Stimulated activated CD4-positive, alpha-beta T cell treated with anti-CD3 and anti-CD28 coated beads, Interleukin-1b, Interleukin-23, amount 100 ng/mL, for 1 hour (primary cell): ENCODE measurements at places on chromosomes 1 and 21.

GRCh38 chr1:22920734-22921451, 51.8 kb downstream of the LACTBL1 start:
- DNase-seq: no peak

DNA sequence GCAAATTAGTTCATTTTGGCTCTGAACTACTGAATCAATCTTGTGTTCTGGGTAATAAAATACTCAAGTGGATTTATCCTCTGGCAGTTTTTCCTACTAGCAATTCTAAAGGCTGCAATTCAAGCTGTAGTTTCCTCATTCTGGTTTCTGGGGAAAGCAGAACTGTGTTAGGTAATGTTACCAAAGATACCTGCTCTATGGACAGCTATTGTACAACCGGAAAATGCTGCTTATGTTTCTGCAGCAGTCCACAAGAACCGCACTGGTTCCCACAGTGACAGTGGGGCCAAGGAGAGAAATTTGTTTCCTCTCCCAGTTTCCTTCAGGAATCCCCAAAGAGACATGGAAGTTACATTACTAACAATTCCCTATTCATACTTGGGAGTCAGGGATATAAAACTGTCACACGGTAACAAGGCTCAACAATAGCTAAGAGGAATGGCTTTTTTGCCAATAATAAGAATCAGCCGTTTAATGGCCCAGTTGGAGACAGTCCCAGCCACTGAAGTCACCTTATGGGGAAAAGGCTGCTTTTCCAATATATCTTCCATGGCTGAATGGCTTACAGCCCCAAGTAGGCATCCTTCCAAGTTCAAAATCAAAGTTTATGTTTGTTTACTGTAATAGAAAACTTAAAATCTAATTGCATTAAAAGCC, 52.6 kb downstream of the PCNX2 start:
- no peak for DNase-seq

GRCh38 chr1:155952505-155952890, 11.1 kb downstream of the RXFP4 start:
- no peak for DNase-seq

GRCh38 chr1:199057322-199057721, 418.5 kb downstream of the PTPRC start:
- no peak for DNase-seq

GRCh38 chr1:34083974-34084373, 81.1 kb downstream of the CSMD2 start:
- no peak for DNase-seq

- no peak for DNase-seq
These were observed 6.3 kb upstream of the KYAT3 start for GRCh38 chr1:88998716-88999115.

DNA sequence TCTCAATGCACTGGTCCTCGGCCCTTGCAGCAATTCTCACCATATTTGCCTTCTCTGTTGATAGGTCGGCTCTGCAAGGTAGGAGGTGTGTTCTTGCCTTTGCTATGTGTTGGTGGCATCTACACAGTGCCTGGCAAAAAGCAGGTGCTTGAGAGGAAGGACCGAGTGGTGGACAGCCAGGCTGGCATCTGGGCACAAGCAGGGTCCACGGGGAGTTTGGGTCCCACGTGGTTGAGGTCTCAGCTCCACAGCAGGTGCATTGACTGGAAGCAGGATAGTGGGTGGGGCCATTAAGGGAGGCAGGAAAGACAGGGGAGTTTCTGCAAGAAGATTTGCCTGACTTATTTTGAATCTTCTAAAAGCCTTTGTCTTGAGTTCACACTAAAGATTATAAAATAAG, 81.2 kb upstream of the WNT4 start:
- DNase-seq: no peak

- no peak for DNase-seq
These were observed 13.9 kb downstream of the BTBD8 start for GRCh38 chr1:92094090-92094489.

DNA sequence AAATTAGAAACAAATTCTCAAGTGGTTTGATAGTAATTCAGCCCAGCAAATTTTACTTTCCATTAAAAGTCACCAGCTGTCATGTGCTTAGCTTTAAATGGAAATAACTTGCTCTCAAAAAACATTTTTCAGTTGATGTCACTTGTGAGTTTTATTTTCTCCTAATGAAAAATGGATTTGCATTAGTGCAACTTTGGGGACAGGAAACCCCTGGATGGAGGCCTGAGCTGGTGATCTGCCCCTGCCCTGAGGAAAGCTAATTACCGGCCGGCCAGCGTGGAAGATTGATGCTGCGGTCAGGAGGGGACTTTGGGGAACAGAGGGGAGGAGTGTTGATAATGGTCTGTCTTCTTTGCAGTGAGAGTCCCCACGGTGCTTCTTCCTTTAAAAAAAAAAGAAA, 66.8 kb upstream of the ANGPTL1 start:
- DNase-seq: no peak

DNA sequence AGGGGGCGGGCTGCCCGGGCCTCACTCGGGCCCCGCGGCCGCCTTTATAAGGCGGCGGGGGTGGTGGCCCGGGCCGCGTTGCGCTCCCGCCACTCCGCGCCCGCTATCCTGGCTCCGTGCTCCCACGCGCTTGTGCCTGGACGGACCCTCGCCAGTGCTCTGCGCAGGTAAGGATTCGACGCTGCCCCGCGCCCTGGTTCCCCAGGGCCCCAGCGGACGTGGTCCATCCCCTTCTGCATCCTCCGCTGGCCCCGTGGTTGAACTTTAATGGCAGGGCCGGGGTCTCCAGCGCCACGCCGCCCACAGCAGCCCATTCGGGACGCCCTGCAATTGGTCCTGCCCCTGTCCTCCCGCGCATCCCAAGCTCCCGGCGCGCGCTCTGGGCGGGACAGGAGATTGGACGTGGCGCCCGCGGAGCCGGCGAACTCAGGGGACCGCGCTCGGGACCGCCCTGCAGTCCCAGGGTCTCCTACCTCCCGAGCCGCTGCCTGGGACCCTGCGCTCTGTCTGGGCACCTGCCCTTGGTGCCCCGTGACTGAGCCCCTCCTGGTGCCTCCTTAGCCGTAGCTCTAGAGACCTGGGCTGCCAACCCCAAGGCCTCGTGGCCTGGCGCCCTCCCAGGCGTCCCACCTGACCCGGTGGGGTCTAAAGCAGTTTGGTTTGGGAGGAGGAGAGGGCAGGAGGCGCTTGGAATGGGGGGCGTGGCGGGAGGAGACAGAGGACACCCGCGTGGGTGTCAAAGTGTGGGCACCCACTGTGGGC, at the start of gene ALPL:
ALPL (plus strand) TSS at position 73 of the 762 bp plus-strand sequence. CDS start 44,659 bp downstream, outside the sequence.
- no peak for DNase-seq

DNA sequence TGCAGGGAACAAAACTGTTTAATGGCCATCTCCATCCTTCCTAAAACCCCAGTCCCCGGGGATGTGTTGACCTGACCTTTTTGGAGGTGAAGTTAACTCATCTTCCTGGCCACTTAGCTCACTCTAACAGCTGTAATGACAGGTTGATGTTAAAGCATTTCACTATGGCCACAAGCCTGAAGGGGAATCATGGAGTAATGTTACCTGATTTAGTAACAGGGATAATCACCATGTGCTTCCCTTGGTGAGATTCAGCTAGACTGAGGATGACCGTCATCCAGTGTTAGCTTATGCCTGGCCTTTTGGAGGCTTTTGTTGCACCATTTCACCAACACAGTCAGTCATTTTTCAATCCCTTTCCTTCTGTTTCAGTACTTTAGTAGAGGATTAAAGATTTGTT, 64.3 kb upstream of the RAVER2 start:
- DNase-seq: no peak

DNA sequence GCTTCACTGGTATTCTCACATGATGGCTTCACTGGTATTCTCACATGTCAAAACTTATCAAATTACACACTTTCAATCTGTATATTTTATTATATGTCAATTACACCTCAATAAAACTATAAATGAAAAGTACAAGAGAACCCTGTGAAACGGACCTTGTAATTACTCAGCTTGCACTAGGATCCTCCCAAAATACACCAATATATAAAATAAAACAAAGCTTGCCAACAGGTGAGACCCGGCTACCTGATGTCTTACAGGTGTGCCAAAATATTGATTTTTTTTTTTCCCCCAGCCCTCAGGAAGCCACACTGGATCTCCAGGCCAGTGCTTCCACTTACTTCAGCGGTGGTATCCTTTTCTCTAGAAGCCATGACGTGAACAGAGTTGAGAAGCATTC, 22.9 kb downstream of the PIK3C2B start:
- no peak for DNase-seq

GRCh38 chr1:229278120-229278741, 7.3 kb downstream of the RAB4A start:
- no peak for DNase-seq

- no peak for DNase-seq
These were observed 336.4 kb upstream of the FMN2 start for GRCh38 chr1:239755107-239755912.

DNA sequence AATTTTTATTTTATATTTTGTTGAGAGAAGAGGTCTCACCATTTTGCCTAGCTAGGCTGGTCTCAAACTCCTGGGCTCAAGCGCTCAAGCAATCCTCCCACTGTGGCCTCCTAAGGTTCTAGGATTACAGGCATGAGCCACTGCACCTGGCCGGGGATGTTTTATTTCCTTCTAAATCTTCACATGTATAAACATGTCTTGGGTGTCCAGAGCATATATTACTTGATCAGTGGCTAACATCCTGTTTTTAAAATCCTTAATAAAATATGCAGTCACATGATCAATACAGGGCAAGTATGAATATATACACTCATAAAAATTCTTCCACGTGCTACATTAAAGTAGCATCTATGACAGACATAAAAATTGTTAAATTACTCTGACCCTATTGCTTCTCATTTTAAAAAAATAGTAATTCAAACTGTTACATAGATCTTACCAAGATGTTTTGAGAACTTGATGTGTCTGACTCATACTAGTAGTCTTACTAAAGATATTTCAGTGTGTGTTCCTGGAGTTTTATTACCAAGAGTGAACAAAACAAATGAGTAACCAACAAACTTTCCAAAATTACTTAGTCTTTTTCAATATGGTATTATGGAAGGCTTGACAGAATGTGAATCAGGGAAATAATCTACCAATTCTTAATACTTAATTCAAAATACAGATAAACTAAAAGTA, 222.5 kb downstream of the SLC45A1 start:
- DNase-seq: no peak

- DNase-seq: no peak
These were observed 42.1 kb downstream of the YARS1 start for GRCh38 chr1:32774950-32775634.

GRCh38 chr1:186849271-186849671, 20.5 kb downstream of the PLA2G4A start:
- DNase-seq: no peak

DNA sequence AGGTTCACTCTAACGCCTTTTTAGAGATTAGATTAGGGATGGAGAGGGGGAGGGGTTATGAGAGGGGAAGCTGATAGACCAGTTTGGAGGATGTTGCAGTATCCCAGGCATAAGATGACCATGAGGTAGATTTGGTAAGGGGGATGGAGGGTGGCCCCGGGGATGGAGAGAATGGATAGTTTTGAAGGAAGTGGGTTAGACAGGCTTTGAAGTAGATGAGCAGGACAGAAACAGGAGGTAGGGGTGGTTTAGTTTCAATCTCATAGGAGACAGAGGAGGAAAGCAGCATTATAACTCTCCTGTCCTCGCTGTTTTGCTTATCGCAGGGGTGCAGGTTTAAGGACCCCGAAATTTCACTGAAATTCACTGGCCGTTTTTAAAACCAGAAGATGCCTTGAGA, 11.8 kb downstream of the UBIAD1 start:
- no peak for DNase-seq

GRCh38 chr1:106278716-106279115, 777.8 kb upstream of the PRMT6 start:
- DNase-seq: no peak

- no peak for DNase-seq
These were observed 30.0 kb downstream of the WNT3A start for GRCh38 chr1:228036701-228037231.

DNA sequence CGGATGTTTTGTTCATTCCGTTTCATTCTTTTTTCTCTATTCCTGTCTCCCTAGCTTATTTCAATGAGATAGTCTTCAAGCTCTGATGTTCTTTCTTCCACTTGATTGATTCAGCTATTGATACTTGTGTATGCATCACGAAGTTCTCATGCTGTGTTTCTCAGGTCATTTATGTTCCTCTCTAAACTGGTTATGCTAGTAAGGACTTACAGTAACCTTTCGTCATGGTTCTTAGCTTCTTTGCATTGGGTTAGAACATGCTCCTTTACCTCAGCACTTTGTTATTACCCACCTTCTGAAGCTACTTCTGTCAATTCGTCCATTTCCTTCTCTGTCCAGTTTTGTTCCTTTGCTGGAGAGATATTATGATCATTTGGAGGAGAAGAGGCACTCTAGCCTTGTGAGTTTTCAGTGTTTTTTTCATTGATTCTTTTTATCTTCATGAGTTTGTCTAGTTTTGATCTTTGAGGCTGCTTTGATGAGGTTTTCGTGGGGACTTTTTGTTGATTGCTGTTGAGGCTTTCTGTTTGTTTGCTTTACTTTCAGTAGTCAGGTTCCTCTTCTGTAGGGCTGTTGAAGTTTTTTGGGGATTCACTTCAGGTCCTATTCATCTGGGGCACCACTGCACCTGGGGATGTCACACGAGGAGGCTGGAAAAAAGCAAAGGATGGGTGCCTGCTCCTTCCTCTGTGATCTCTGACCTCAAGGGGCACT, 496.9 kb upstream of the LRRC7 start:
- no peak for DNase-seq

- no peak for DNase-seq
These were observed 2.0 kb downstream of the ASCL5 start for GRCh38 chr1:201125019-201125418.

- DNase-seq: no peak
These were observed 5.6 kb upstream of the SLC2A5 start for GRCh38 chr1:9075022-9075421.

- no peak for DNase-seq
These were observed 8.1 kb downstream of the KAZN start for GRCh38 chr1:14606632-14607031.

GRCh38 chr1:59072583-59072947, 224.3 kb upstream of the FGGY start:
- no peak for DNase-seq

GRCh38 chr21:45544449-45545235, 2.4 kb upstream of the SLC19A1 start:
- no peak for DNase-seq

DNA sequence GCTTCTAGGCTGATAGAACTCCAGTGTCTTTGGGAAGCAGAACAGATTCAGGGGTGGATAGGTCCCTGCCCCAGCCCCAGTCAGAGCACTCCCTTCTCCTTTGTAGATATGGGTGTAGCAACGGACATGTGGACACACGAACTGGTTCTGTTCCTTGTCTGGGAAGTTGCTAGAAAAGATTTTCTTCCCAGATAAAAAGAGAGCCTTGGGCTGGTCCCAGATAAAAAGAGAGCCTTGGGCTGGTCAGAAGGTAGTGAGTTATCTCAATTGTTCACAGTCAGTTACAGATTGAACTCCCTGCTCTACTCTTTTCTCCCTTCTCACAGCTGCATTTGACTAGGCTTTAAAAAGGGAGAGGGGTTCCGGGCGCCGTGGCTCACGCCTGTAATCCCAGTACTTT, 7.4 kb upstream of the EFNA1 start:
- no peak for DNase-seq

GRCh38 chr1:91499904-91500755, 521 bp upstream of the CDC7 start:
- DNase-seq: no peak

GRCh38 chr1:35509558-35509957, 47.6 kb downstream of the KIAA0319L start:
- DNase-seq: no peak

- no peak for DNase-seq
These were observed 853.8 kb downstream of the USP25 start for GRCh38 chr21:16583556-16583955.

GRCh38 chr1:224564454-224565084, 51.5 kb upstream of the CNIH3 start:
- no peak for DNase-seq

- no peak for DNase-seq
These were observed 63.9 kb downstream of the HTR6 start for GRCh38 chr1:19728413-19729145.
